ENCODE measurements at places on chromosomes 7 and 10.

DNA sequence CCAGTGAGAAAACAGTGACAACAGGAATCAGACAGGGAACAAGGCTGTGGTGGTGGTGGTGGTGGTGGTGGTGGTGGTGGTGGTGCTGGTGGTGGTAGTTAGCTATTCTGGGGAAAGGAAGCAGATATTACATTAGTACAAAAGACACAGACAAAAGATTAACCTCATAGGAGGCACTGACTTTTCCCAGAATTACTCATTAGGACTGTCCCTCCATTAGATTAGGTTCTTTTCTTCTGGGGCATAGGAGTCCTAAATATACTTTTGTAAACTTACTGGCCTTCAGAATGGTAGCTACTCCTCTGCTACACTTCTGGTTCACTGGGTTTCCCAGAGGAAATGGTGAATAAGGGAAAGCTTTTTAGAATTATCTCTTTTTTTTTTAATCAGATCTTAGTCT lies 156.6 kb upstream of the SEMA3D start:
- DNase-seq = no peak

- no peak for DNase-seq
Measured at GRCh38 chr10:60521974-60522405, 132.3 kb upstream of the ANK3 start.

DNA sequence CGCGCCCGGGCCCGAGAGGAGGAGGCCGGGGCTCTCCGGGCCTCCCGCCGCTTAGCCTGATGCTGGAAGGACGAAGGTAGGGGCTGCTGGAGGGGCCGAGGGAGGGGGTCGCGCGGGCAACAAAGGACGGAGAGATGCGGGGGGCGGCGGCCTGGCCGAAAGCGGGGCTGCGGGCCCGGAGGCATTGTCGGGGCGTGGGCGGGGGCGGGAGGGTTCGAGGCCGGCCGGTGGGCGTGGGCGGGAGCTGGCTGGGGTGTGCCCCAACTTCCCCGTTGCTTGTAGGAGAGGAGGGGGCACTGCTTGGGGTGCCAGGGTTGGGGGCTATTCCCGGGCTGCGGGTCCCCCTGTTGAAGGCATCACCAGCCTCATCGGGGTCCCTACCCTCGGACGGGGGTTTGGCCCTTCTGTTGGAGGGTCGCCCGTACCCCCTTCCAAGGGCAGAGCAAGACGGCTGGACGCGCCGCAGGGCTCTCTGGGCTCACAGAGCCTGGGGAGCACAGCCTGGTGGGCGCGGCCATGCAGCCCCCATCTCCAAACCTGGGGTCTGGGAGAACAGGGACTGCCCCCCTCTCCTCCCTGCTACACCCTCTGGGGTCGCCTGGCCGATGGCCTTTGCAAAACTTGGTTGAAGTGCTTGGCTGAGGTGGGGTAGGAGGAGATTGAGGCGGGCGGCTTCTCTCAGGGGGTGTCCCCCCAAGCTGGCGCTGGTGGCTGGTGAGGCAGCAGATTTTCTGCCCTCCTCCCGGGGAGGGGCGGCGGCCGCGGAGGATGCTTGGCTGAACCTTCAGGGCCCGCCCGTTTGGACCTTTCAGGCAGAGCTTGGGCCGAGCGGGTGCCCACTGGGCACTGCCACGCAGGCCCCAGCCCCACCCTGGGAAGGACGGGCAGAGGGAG lies 699 bp downstream of the CLIP2 start:
- no peak for DNase-seq

DNA sequence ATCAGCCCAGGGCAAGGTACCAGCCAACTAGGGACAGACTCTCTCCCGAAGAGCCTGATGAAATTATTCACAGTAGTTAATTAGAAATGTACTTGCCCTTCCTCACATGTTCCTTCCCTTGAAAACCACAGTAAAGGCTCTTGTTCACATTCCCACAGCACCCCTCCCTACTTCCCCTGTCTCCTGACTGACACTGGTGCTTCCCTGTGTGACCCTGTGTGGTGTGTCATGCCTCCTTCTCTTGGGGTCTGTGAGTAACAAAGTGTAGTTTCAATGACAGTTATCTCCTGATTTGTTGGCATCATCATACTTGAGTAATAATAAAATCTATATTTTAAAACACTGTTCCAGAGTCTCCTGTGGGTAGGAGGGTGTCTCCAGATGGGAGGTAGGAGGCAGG lies 209.7 kb downstream of the ABCA13 start:
- no peak for DNase-seq

DNA sequence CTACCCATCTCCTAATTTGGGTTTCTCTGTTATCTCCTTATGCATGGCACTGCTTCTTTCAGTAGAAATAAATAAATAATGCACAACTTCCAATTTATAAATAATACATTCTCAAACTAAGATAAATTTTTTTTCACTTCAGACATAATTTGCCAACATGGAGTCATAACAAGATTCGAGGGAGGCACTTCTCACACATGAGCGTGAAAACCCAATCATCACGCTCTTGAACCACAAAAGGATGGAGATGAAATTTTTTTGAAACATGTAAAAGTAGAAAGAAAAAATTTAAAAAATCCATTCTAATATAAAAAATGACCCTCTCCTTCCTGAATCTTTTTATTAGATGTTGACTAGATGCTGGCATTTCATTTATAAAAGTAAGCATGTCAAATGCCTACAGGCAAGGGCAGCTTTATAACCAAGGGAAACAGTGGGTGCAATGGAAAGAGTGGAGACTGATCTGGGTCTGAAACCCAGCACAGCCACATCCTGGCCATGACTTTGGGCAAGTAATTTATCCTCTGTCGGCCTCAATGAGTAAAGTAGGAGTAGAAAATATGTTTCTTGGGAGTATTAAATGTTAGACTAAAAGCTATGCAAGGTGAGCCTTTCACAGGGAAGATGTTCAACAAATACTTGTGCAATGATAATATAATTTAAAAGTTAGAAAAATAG lies 185.0 kb downstream of the STK31 start:
- no peak for DNase-seq

DNA sequence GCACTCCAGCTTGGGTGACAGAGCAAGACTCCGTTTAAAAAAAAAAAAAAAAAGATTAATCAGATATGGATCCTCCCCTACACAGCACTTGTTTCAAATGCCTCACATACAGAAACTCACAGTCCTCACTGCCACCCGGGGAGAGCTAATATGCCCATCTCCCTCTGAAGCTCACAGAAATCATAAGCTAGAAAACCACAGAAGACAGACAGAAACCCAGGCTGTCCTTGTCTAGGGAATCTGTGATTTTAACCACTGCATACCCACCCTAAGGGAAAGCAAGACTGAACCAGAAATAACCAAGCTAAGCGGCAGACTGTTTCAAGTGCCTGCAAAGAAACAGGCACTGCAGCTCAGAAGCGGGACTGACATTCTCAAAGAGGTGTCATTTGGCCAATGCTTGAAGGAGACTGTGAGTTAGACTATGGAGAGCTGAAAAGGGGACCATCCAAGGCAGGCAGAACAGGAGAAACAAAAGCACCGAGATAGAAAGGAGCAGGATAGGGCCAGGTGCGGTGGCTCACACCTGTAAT lies 37.6 kb downstream of the SLC37A3 start:
- no peak for DNase-seq

DNA sequence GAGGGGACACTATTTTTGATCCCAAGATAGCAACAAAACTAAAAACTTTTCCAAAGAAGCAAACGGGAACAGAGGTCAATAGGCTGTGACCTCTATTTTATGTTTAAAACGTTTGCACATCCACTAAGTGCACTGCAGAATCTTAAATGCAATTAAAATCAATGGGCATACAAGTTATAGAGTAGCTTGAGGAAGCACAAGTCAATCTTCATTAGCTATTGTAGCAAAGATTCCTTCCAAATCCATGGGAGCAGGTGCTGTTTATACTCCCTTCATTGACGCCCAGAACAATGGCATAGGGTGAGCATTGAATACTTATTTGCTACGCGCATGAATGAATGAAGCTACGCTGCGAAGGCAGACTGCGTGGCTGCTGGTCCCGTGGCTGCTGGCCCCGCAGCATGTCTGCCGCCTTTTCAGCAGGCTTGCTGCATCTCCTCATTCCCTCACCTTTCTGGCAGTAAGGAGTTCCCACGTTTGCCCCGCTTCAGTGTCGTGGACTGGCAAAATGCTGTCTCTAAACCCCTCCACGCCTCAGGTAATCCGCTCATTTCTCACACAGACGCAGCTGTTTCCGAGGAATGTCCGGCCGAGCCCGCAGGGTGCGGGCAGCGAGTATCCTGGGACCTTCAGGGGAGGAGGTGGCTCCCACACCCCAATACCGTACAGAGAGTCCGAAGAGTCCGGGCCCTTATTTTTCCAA lies 754 bp upstream of the PHYHIPL start:
- DNase-seq = no peak

DNA sequence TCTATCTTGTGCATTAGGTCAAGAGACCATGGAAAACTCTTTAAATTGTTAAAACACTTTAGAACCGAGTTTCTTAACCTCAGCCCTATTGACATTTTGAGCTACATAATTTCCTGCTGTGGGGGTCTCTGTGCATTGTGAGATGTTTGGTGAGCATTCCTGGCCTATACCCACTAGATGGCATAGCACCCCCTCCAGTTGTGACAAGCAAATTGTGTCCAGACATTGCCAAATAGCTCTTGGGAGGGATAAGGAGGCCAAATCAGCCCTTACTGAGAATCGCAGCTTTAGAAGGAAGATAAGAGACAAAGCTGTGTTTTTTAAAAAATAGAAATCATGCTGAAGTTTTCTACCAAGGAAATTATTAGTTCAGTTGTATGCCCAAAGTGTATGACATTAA lies 1158.5 kb upstream of the C7orf33 start:
- DNase-seq = no peak

DNA sequence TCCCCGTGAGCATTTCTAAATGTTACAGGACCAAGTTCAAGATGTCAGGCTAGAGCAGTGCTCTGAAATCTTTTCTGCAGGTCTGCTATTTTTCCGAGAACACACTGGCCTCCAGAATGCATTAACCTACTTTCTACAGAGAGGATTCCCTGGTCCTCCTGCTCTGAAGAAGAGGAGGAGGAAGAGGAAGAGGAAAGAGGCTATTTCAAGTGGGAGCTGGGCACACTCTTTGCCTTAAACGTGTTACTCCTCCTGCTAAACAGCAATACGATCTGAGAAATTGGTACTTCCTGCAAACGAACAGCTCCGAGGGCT lies 157.4 kb downstream of the FRMD4A start:
- no peak for DNase-seq
